NCI-H774 (cell line): ENCODE measurements at places on chromosomes 2 and 18.

DNA sequence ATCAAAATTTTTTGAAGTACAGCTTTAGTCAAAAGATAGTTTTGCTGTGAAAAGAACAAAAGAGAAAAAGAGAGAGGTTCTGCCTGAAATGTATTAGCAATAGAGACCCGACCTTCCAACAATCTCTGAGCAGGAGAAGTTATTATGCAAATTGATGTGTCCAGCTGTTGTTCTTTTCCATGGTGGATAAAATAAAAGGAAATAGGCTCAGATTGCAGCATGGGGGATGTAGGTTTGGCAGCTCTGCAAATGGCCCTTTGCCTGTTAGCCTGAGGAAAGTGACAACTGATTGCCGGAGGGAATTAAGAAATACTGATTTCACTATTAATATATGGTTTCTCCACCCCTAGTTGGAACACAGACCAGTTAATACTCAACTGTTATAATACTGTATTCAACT lies 1283.2 kb upstream of the NXPH2 start:
- no peak for DNase-seq

DNA sequence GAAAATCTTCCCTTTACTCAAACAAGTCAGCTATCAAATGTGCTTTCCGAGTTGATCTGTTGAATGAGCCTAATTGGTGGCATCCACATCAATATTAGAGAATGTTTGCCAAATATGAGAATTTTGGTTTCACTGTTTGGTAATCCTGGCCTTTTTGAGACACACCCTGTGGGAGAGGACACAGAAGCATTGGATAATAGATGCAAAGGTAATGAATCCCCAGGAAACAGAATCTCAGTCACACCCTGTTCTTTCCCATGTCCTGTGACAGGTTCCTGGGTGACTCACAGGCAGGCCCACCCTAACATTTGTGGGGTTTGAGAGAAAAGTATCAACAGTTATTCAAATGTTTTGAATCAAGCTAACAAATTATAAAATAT lies 99.8 kb upstream of the PELI1 start:
- DNase-seq, result no peak

DNA sequence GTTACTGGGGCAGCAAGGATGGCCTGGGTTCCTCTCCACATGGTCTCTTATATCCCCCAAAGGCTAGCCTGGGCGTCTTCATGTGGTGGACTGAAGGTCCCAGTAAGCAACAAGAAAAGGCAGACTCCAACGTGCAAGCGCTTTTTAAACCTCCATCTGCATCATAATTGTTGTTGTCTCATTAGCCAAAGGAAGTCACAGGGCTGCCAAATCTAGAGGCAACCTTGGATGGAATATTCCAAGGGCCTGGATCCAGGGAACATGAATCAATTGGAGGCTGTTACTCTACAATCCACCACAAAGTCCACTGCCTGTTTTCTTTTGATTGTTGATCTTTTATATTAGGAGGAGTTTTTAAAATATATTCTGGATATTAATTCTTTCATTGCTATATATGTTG lies 118.8 kb downstream of the SH3RF3 start:
- no peak for DNase-seq

GRCh38 chr2:153232464-153232863 lies 246.1 kb downstream of the RPRM start:
- DNase-seq, result no peak

DNA sequence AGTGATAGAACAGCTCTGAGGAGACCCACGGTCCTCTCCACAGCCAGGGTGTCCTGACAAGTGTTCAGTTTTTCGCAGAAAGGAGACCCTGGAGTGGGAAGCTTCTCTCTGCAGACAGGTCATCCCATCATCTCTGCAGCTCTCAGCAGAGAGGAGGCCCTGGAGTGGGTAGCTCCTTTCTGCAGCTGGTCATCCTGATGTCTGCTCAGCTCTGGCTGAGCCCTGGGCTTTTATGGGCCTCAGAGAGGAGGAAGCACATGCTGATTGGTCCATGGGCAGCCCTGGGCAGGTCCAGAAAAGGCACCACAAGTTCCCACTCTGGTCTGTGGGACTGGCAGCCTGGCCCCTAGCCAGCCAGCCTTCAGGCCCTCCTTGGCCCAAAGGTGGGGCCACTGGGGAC lies 72.3 kb upstream of the ST3GAL5 start:
- no peak for DNase-seq

DNA sequence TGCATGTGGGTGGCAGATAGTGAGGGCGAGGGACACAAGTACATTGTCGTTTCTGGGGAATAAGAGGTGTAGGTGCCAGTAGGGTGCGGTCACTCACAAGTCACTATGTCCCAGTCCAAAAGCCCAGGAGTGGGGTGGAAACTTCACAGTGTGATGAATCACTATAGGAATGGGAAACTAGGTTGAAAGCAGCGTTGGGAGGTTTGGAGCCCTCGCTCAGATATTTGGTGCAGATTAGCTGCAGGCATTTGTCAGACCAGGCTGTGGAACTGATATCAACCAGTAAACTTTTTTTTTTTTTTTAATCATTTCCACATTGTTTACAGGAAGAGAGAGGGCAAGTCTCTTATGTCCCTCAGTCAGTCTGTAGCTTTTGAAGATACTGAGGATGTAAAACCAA lies 121.8 kb downstream of the CERS6 start:
- DNase-seq, result no peak

DNA sequence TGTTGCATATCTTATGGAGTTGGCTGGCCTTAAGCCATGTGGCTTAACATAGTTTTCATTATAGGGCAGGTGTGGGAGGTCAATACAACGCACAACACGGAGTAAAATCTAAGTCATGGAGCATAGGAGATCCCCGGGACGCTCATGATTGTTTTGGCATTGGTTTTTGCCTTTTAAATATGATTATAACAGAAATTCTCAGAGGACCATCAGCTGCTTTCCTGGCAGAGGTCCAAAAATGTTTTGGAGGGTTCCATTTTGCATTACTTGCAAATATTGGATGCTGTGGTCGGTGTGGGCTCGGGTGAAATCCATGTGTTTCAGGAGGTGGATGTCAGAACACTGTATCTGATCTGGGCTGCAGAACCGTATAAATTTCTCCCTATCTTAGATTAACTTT lies 3.4 kb downstream of the NCOA1 start:
- no peak for DNase-seq

DNA sequence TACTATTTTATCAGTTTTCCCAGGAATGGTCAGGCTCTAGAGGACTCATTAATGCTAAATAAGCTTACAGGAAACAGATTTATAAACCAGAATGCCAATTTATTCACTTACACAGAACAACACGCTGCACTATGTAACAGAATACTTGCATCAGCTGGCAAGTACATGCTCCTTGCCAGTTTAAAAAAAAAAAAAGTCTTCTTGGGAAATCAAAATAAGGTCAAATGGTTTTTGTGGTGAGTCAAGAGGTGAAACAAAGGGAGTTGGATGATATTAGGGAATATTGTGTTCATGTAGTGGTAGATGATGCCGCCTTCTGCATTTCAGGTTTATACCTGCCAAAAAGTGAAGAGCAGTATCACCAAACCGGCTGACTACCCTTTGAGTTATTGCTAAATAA lies 1322.1 kb upstream of the ZEB2 start:
- DNase-seq, result no peak

DNA sequence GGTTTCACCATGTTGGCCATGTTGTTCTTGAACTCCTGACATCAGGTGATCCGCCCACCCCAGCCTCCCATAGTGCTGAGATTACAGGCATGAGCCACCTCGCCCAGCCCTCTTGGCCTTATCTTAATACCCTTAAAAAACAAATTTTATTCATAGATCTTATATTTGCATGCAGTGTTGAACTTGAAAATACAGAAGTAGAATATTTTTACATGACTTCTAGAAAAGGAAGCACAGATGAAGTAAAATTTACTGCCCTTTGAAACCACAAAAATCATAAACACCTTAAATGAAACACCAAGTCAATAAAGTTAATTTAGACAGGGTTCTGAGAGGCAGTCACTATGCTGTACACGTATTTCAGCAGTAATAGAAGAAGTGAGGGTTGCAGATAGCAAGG lies 145.7 kb downstream of the CERS6 start:
- DNase-seq, result no peak

- peak; percentile 37 for DNase-seq
These were observed 2.4 kb upstream of the DTNA start for GRCh38 chr18:34707670-34708069.

GRCh38 chr18:11037533-11038240 lies 111.7 kb downstream of the PIEZO2 start:
- DNase-seq, result no peak

- DNase-seq, result no peak
These were observed 152.0 kb upstream of the ZEB2 start for GRCh38 chr2:144671695-144672455.

- DNase-seq, result no peak
These were observed 3.6 kb downstream of the CXCR4 start for GRCh38 chr2:136114382-136114781.

DNA sequence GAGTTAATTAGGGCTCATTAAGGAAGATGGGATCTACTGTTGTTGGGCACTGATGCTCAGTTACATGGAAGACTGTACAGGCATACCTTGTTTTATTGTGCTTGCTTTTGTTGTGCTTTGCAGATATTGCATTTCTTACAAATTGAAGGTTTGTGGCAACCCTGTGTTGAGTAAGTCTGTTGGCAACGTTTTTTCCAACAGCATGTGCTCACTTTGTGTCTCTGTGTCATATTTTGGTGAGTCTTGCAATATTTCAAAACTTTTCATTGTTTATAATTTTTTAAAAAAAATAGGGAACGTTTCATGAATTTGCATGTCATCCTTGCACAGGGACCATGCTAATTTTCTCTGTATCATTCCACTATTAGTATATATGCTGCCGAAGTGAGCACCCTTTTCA lies 15.6 kb downstream of the PHLPP1 start:
- no peak for DNase-seq

DNA sequence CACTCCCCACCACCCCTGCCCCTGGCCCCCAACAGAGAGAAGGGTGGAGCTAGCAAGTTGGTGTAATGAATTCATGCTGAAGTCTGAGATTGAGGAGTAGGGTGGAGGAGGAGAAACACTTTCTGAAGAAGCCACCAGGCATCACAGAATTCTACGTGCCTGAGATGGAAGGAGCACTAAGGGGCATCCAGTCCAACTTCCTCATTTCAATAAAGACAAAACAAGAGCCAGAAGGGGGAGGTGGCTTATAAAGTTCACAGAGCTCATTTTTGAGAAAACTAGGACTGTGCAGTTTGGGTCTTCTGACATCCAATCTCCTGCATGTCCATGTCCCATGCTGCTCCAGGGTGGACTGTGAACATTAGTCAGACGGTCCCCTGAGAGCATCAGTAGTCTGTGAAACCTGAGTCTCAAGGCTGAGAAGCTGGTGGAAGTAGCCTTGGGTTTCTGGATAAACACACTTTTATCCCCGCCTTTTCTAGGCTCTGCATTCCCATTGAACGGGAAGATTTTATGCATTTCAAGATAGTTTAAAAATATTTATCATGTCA lies 77.7 kb downstream of the TRIM43 start:
- DNase-seq, result no peak

GRCh38 chr2:180366481-180366880 lies 359.4 kb upstream of the CWC22 start:
- DNase-seq, result no peak

DNA sequence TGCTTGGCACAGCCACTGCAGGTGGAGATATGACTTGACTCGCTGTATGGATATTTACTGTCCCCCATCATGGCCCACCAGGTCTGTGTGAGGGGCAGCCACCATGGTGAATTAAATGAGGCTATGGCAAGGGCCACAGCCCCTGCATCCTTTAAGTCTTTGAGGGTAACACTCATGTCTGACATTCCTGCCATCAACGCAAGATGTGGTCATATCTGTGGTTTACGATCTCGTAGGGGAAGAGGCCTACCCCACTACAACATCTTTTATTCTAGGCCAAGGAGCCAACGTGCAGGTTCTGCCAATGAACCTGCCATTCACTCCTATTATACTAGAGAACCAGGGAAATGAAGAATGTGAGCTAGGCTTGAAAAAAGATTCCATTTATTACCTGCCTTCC lies 381.6 kb upstream of the ID2 start:
- DNase-seq, result no peak
